ENCODE measurements at places on chromosomes 4 and X. TPM values are rescaled to one million over a fixed set of nuclear protein-coding genes. Genes with fewer than 3 reads are reported as not detected.

Gene JAKMIP1
- not detected for polyA plus RNA-seq

Gene MAGEC2
- polyA plus RNA-seq = not detected

DNA sequence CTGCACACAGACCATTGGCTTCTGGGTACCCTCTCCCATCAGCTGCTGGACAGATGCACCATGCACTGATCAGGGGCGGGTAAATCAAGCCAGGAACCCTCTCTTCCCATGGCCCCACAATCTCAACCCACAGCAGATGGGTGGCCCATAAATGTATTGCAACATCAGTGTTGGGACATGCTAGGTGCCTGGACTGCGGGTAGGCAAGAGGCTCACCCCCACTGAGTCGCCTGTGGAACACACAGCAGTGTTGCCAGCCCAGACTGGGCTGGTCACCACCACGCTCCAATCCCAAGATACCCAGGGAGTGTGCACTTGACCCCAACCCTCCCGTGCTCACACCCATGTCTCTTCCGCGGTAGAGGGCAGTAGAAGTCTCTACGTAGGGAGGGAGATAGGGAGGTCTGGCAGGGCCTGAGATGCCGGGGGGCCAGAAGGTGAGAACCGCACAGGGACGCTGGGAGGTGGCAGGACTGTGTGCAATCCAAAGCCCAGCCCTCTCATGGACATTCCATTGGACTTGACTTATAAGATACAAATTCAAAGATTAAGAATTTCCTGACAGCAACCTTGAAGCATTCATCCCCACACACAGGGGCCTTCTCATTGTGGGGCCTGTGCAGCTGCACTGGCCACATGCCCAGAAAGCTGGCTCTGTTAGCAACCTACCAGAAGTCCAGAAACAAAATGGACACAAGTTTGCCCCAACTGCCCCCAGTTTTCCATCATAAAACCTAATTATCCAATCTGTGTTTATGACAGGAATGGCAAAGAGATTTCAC, 183.7 kb downstream of the NSUN7 start:
- no peak for DNase-seq

DNA sequence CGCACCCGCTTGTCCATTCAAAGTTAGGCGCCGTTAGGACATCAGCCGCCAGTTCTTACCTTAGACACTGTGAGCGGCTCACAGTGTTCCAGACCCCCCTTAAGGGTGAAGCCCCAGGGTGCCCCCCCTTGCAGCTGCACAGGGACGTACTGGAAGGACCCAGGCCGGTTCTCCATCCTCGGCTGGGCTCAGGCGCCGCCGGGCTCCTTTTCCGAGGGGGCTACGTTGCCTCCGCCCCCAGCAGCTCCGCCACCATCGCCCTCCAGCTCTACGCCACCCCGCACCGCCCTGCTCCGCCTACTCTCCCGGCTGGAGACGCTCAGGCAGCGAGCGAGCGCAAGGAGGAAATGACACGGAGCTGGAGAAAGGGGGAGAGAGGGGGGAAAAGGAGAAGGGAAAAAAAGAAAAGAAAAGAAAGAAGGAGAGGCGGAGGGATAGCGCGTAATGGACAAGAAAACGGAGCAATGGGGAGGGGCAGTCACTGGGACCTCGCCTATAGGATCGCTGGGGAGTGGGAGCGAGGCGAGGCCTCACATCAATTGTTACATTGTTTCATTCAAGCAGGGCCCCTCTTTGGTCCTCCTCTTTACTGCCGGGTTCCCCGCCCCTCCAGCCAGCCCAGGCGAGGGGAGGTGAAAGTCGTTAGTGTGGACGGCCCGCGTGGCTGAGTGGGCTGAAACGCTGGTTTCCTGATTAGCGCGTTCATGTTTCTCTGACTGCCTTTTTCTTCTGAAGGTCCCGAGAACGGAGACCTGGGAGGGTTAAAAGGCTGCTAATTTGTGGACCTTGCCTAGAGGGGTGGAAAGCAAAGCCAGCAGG, at the start of gene SHROOM4:
Gene SHROOM4 (minus strand): TSS at position 352 of the 819 bp plus-strand sequence. CDS start 176 bp downstream, at position 176.
- DNase-seq = peak; percentile 87

- DNase-seq = peak; percentile 47
These were observed 791 bp downstream of the GUCY1B1 start for GRCh38 chr4:155759372-155760252.

GRCh38 chrX:50770702-50771101, 43.3 kb downstream of the SHROOM4 start:
- peak; percentile 75 for DNase-seq

DNA sequence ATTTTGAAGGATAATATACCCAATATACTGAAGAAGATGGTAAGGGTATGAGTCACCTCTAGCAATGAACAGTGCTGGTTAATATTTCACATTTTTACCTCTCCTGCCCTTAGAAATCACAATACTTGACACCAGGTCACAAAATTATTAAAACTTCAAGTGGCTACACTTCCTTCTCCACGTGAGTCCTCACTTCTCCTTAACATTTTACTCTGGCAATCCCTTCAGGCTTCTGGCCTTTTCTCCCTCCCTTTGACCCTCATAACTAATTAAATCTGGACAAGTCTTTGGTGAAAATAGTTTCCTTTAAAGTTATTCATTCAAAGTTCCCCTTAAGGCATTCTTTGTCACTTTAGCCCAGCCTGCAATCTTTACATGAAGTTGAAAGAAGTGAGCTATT, 190.4 kb downstream of the UNC5C start:
- no peak for DNase-seq

DNA sequence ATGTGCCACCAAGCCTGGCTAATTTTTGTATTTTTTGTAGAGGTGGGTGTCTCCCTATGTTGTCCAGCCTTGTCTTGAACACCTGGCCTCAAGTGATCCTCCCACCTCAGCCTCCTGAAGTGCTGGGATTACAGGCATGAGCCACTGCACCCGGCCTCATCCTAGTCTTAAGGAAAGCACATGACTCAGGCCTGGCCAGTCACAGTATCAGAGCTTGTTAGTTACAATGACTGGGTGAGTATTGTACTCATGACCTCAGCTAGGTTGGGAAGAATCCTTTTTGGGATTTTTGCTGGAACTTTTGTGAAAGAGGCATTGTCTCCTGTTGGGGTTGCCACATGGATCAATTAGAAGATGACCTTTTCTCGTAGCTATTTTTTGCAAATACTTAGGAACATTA, 292.8 kb downstream of the RAPGEF2 start:
- DNase-seq = no peak

Data from left lung (tissue), 14 donors.